ENCODE measurements at places on chromosomes 6 and 20. TPM values are rescaled to one million over a fixed set of nuclear protein-coding genes. Genes with fewer than 3 reads are reported as not detected.

The SYCP2 gene
- total RNA-seq, result 8.5 TPM

The CTCFL gene
- not detected for total RNA-seq

The SAMD10 gene
- 3.7 TPM for total RNA-seq

The WFDC5 gene
- total RNA-seq, result not detected

DNA sequence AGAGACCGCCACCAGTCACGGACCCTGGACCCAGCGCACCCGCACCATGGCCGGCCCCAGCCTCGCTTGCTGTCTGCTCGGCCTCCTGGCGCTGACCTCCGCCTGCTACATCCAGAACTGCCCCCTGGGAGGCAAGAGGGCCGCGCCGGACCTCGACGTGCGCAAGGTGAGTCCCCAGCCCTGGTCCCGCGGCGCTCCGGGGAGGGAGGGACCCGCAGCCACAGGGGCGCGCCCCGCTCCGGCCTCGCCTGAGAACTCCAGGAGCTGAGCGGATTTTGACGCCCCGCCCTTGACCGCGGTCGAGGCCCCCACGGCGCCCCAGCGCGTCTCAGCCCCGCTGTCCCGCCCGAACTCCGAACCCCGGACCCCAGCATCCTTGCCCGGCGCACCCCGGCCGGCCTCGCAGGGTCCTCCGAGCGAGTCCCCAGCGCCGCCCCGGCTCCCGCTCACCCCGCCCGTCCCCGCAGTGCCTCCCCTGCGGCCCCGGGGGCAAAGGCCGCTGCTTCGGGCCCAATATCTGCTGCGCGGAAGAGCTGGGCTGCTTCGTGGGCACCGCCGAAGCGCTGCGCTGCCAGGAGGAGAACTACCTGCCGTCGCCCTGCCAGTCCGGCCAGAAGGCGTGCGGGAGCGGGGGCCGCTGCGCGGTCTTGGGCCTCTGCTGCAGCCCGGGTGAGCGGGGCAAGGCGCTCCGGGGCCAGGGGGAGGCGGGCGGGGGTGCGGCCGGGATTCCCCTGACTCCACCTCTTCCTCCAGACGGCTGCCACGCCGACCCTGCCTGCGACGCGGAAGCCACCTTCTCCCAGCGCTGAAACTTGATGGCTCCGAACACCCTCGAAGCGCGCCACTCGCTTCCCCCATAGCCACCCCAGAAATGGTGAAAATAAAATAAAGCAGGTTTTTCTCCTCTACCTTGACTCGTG, at the start of gene OXT:
Gene OXT (plus strand): TSS at position 11 of the 920 bp plus-strand sequence. CDS start 36 bp downstream, at position 47.
- DNase-seq, result peak; percentile 55

GRCh38 chr20:41091927-41092326, 45.4 kb upstream of the PLCG1 start:
- DNase-seq, result no peak

DNA sequence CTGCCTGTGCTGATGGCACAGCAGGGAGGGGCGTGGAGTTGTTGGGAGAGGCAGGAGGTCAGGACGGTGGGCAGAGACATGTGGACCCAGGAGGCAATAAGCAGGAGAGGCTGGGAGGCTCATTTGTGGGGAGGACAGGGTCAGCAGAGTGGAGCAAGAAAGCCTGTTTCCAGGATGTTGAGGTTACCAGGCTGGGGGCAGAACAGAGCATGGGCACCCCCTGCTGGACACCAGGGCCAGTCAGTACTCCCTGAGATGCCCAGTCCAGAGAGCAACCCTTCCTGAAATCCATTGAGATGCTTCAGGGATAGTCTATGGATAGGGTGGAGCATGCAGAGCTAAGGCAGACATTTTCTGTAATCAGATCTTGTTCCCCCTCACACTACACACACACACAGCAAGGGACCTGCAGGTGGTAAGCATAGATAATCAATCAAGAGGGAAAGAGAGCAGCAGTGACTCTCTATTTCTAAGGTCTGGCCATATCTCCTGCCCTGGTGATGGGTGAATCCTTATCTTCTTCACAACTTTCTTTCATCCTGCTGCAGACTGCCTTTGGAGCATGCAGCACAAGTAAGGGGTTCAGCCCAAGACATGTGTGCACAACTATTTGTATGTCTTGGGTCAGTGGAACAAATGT, 41.7 kb downstream of the MOCS1 start:
- DNase-seq, result peak; percentile 72

GRCh38 chr6:143605906-143606521, 71.8 kb upstream of the PHACTR2 start:
- no peak for DNase-seq

DNA sequence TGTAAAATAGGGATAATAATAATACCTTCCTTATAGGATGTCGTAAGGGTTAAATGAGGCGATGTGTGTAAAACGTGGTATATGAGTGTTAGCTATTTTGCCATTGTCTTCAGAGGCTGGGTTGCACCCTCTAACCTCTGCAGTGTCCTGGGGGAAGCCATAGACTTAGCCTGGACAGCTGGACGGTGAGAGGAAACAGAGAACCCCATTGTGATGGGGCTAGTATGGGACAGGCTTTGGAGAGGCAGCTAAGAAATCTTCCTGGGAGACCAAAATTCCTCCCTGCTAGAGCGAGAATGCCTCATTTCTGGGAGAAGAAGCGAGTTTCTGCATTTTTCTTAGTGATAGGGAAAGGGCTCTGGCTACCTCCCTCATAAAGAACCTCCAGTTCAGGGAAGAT, 22.8 kb downstream of the KCNB1 start:
- DNase-seq, result no peak

DNA sequence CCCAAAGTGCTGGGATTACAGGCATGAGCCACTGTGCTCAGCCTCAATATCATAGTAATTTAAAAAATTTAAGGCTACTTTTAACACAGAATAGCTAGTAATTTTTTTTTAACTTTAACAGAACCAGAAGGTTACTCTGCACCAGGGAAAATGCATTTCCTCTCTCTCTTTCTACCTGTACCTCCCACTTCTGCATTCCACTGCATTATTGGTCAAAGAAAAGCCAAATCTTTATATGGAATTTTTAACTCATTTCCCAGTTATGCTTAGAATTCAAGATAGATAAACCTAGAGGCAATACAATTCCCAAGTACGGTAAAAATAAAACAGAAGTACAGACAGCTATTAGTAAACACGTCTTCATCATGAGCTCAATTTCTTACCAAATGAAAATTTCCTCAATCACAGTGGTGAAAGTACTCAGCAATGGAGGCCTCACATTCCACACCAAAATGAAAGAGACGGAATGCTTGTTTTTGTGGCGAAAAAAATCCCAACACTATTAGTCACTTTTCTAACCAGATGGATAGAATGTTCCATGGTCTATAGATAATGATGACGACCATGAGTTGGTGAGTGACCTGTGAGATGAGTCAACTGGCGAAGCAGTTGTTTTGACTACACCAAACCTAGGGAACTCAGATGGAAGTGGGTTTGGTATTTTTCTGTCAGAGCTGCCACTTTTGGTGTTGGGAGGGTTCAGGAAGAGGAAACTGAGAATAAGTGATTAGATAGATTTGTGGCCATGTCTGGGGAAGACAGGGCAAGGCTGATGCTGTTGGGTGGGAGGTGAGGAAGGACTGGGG, 104.7 kb upstream of the SGK1 start:
- DNase-seq, result no peak

- DNase-seq, result no peak
Measured at GRCh38 chr6:169490246-169490641, 211.6 kb downstream of the WDR27 start.

DNA sequence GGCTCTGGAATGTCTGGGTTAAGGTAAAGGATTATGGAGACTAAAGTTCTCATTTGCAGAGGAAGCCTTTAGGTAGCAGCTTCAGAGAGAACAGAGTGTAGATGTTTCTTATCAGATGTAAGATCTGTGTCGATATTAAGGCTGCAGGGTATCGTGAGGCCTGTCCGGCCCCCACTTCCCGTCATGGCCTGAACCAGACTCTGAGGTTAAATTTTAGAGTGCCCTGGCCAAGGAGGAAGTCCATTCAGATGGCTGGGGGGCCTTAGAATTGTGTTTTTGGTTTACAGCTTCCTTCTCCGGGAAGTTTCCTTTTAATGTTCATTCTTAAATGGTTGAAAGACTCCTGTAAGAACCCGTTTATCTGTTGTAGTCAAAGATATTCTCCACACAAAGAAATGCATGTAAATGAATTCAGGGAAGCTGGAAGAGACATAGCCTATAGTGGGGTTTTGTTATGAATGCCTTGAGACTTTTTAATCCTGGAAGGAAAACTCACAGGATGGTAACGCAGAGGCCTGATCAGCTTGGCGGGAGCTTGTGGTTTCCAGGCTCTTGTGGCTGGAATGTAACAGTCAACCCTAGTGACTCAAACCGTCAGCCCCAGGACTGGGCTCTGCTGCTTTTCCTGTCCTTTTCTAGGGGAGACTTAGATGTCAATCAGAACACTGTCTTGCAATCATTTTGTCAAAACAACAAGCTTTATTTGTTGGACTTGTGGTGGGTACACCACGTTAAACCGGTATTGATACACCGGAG, 34.7 kb downstream of the KIF25 start:
- no peak for DNase-seq

DNA sequence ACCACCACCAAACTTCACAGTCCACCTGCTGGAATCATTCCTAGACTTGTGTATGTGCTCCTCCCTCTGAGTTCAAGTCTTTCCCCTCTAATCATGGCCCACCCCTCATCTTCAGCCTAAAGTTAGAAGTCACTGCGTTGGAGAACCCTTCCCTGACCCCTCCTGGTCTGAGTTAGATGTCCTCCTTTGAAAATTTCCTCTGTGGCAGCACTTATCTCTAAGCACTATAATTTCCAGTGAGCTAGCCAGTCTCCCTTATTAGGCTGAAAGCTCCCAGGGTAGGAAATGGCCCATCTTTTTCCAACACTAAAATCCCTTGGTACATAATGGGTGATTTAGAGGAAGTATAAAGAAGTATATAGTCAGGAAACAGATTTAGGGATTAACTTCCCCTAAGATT, 63.2 kb downstream of the SESN1 start:
- no peak for DNase-seq

- DNase-seq, result no peak
Measured at GRCh38 chr20:49901588-49901987, 13.7 kb downstream of the SPATA2 start.

DNA sequence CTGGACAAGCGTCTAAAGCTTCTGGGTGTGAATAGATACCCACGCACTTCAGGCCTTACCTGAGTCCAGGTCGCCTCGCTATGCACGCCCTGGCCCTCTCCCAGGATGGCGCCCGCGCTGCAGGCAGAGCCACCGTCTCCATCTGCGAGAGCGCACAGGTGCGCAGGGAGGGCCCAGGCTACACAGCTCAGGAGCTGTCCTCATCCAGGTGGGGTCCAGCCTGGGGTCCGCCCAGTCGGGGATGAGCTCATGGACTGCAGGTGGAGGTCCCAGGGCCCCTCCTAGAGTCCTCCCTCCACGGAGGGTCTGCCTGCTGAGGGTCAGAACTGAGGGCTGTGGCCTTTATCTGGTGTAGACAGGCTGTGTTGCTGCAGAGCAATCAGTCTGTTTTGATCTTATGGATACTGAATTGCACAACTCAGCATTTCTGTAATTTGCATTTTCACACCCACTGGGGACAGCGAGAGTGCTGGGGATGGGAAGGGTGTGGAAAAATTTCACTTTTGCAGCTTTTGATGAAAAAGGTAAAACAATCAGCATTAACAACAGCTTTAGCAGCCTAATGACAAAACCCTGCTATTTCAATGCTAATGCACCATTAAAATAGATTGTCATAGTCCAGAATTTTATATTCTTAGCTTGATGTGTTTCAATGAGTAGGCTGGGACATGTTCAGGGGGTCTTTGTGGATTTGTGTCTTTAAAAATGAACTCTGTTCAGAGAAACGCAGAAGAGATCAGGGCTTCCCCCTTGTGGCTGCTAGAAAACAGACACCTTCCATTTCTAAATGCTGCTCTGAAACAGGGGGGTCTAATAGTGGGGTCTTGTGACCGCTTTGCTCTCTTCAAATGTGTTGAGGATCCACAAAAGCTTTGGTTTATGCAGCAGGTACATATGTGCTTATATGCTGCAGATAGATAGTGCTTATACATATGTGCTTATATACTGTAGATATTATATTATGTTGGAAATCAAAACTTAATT, 77.8 kb upstream of the PHACTR3 start:
- no peak for DNase-seq

DNA sequence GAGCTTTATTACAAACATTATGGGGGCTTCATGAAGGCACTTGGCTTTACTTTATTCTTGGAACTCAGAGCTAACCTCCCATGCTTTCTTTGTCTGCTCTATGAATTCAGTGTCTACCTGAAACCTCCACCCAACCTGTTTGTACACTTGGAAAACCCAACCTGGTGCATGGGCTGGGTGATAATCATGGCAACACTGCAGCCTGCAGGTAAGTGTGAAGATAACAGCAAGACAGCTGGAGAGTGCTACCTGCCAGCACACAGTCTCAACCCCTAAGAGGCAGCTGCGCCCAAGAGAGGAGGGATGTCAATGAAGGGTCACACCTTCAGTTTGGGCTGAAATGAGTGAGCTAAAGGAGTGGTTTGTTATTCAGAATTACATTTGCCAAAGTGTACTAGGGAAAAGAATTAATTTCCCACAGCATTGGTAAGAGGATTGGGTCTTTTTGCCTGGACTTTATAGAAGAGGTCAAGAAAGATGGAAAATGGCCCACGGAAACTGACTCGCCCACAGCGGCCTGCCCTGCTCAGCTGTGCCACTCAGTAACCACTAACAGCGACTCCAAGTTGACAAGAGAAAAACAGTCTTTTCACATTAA, 24.4 kb downstream of the FOXQ1 start:
- peak; percentile 56 for DNase-seq

DNA sequence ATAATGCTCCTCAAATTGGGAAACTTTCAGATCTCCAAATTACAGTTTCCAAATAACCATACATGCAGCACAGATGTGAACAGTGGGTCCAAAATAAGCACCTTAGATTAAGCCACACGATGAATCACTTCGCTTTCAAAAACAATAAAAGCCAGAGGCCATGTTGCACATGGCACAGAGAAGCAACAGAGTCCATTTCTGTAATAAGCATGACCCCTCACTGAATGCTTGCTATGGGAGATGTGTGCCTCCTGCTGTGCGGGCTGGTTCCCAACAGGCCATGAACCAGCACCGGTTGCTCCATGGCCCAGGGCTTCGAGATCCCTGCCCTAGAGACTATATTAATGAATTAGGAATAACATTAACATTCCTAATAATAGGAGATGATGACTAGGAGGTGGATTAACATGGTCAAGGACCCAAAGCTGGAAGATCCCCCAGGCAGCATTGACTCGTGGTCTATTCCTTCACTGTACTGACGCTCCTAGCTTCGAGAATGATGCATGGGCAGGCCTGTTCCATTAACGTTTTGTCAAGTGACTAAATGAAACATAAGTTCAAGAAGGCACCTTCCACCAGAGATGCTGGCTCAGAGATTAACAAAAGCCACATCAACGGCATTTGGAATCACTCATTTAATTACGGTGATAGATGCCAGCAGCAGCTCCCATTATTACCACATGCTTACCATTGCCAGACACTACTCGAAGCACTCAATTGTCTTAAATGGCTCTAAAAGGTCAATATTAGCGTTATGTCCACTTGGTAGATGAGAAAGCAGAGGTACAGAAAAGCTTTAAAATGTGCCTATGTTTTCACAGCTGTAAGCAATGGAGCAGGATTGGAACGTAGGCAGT, 470.6 kb upstream of the AGPAT4 start:
- no peak for DNase-seq

Measured in thyroid gland (tissue), 4 donors.